ENCODE measurements at places on chromosomes 2 and 18.

GRCh38 chr2:204505946-204506345 lies 39.3 kb upstream of the PARD3B start:
- no peak for DNase-seq

GRCh38 chr2:239002954-239003623 lies 155.2 kb downstream of the TWIST2 start:
- no peak for DNase-seq

GRCh38 chr18:8121942-8122480 lies 487.2 kb upstream of the RAB12 start:
- no peak for DNase-seq

DNA sequence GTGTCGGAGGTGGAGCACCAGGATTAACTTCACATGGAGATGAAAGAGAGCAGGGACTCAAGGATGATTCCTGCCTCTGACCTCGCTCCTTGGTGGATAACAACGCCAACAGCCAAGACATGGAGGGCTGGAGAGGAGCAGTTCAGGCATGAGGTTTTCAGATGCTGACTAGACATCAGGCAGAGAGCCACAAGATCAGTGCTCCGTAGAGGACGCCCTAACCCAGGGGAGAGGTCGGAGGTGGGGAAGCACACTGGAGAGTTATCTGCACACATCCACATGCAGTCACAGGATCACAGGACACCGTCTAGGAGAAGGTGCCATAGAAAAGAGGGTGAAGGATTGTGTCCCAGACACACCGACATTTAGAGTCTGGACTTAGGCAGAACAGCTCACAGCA lies 344.3 kb downstream of the EIPR1 start:
- no peak for DNase-seq

DNA sequence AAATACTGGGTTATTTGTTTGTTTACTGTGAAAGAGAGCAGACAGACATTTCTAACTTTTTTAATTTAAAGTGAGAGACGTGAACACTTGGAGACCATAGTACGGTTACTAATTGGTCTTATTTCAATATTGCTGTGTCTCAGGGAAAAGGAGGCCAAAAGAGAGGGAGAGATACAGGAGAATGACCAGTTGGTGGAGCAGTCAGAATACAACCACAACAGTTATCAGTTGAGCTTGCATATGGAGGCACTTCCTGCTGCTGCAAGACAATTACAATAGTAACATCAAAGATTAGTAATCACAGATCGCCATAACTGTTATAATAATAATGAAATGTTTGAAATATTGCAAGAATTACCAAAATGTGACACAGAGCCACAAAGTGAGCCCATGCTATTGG lies 58.2 kb downstream of the TWSG1 start:
- DNase-seq: no peak

- no peak for DNase-seq
Observed at GRCh38 chr2:24015562-24016375, 5.9 kb downstream of the MFSD2B start.

GRCh38 chr2:210955591-210955990 lies 399.2 kb downstream of the CPS1 start:
- no peak for DNase-seq

DNA sequence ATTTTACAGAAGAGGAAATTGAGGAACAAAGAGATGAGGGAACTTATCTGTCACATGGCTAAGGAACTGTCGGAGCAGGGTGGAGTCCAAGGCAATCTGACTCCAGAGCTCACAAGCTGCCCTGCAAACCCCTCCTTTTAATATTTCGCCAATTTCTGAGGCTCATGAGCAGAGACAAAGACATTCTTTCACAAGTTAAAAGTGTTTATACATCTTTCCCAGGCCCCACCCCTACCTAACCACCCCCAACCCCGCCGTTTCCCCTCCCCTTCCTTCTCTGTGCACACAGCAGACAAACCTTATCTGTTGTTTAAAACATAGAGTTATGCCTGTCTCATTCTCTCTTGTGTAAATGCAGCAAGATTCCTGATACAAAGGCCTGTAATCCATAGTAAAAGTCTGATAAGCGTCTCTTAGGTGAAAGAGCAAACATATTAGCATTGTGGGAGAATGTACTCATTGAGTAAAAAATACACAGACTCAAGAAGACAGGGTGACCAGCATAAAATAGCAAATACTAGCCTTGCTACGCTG lies 44.3 kb downstream of the EPHA4 start:
- no peak for DNase-seq

- DNase-seq: no peak
Observed at GRCh38 chr2:106551417-106552130, 64.4 kb downstream of the CD8B2 start.

DNA sequence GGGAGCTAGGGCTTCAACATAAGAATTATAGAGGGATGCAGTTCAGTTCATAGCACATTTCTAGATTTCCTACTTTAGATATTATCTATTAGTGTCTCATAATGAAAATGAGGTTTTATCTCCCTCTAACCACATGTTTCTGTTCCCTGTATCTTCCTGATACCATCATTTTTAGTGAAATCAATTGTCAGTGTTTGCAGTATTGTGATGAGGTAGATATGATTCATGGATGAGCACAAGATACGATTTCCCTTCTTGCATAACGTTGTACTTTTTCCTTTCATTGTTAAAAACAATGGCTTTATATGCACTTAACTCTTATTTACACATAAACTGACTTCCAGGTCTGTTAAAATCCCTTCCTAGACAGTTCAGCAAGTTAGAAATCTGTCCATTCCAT lies 211.4 kb downstream of the ZBTB7C start:
- no peak for DNase-seq

DNA sequence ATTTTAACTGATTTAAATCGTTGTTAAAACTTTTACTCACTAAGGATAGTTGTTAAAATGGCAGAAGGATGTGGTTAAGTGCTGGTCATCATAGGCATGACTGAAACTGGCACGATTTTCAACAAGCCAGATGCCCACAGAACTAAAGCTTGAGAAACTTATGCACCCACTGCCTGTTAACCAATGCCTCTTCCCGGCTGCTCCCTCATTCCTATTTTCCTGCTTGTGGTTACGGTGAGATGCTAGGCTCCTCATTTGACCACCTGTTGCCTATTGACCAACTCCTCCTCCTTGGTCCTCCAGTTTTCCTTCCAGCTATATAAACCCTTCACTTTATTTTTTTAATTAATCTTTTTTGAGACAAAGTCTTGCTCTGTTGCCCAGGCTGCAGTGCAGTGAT lies 238.7 kb downstream of the TFCP2L1 start:
- no peak for DNase-seq

DNA sequence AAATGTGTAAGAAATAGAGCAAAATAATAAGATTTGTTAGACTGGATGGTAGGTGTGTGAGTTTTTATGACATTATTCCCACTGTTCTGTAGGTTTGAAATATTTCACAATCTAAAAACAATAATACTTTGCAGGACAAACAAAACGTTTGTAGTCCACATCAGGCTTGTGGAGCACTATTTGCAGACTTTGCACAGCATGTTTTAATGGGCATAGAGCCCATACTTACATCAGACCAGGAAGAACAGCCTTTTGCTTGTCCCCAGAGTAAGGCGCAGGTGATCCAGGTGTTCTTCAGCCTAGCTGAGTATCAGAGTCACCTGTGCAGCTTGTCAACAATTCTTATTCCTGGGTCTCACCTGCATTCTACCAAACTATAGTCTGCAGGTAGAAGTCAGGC lies 9.1 kb upstream of the STK39 start:
- no peak for DNase-seq

DNA sequence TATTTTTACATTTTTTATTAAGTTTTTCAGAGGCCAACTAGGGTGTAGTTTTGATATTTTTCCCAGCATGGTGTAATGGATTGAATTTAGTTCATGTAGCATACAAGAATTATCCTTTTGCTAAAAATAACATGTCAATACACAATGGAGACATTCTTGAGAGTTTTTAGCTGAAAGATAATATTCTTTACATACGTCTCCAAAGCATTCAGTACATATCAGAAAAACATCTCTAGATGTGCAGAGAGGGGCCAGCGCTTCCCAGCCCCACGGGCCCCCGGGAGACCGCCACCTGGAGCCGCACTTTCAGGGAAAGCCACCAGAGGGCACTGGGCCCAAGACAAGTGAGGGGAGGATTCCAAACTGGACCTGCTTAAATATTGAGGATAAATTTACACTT lies 499.4 kb downstream of the GALR1 start:
- no peak for DNase-seq

DNA sequence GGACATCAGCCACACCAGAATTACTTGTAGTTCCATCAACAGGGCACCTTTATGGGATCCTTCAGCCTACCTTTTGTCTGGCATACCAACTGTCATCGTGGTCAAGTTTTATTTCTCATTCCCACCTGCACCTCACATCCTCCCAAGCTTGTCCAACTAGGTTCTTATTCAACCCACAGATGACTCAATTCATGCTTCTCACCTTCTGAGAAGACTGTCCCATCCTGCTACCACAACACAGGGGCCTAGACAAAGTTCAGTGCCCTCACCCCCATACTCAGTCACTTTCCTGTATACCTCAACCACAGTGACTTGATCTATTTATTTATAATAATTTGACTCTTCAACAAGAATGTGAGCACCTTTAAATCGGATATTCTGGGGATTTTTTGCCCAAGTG lies 114.4 kb upstream of the ACVR1C start:
- no peak for DNase-seq

DNA sequence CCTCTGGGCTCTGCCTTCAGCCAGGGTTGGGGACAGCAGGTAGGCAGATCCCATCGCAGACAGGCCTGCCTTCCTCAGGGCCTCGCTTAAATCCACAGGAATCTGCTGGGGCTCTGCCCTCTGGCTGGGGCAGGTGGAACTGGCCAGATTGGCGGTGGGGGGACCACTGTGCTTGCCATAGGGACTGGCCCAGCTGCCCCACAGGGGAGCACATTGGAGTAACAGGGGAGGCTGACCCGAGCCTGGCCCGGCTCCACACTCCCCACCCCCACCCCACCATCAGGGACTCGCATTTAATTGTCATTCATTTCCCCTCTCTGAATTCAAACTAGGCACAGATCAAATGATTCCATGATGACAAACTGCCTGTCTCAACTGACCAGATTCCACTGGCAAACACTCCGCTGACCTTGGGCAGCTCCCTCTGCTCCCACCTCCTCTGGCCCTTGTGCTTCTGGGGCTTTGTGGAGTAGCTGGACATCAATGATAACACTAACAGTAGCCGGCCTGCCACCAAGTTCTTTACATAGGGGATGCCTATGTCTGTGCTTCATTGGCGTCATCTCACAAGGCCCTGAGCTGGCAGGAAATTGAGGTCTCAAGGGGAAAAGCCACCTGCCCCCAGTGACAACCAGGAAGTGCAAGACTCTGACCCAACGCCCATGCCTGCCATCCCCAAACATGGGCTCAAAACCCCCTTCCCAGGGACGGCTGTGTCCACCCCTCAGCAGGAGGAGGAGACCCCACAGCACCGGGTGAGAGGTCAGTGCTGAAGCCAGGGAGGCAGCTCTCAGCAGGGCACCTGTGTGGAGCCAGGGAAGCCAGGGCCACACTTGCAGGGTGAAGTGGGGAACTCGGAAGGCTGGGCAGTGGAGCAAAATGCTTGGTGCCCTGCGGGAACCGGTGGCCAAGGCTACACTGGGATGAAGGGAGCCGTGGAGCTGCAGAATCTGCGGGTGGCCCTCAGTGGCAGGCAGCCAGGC lies 2.1 kb upstream of the B3GNT7 start:
- peak; percentile 12 for DNase-seq

GRCh38 chr2:180360283-180360618 lies 353.2 kb upstream of the CWC22 start:
- no peak for DNase-seq

DNA sequence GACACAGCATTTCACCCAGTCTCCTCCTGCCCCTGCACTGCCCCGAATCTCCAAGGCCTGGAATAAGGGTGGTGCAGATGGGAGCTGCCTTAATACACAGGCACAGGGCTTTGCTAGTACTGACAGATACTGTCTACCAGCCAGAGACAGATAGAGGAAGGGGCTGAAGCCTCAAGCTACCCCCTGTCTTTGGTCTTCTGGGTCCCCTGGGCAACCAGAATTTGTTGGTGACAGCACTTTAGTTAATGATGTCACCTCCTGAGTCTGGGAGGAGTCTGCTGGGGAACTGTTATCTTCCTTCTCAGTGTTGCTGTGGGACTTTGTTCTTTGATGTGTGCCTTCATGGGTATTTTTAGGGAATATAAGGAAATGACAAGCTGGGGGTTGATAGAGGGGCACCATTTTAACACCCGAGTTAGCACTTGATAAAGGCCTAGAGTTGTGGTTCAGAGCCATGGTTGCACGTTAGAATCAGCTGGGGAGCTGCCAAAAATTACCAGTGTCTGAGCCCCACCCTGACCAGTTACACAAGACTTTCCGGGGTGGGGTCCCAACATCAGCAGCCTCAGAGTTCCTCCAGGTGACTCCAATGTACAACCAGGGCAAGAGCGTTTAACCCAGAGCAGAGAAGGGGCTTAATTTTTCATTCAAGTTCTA lies 136.8 kb downstream of the SMAD7 start:
- no peak for DNase-seq

DNA sequence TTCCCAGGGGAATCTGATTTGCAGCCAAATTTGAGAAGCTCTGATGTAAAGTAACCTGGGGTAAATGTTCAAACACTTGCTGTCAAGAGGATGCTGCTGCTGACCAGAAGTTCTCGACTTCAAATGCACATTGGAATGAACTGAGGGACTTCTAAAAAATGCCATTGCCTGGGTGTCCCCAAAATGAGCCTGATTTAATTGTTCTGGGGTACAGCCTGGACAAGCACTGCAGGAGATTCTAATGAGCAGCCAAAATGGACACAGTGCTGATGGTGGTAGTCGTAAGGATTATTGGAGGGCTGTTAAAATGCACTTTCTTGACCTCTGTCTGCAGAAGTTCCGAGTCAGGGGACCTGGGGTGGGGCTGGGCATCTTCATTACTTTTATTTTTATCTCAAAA lies 49.5 kb downstream of the LIPG start:
- no peak for DNase-seq

DNA sequence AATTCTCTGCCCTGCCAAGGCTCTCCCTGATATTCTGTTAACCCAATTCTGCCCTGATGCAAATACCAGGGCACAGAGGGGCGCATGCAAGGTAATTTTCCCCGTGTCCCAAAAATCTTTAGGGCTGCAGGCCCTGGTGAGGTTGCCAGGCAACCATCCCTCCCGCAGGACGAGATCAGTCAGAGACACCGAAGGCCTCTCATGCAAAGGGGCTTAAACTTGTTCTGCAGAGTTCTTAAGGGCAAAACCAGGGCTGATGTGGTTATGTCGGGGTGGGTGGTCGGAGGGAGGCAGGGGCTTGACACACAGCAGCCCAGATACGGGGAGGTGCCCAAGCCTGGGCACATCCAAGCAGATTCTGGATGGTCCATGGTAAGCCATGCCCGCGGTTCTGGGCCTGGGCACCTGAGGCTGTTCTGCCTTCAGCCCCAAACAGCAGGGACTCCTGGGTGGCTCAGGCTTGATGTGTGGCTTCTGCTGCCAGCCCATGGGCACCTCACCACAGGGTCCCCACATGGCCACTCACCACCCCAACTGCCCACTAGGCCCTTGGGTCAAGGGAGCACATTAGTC lies 27.2 kb downstream of the STEAP3 start:
- no peak for DNase-seq

- DNase-seq: no peak
Observed at GRCh38 chr2:96546321-96546720, 9.8 kb downstream of the ARID5A start.

GRCh38 chr2:24421668-24422067 lies 61.3 kb upstream of the ITSN2 start:
- DNase-seq: peak; percentile 66
